ENCODE measurements at places on chromosomes 6 and 20.

DNA sequence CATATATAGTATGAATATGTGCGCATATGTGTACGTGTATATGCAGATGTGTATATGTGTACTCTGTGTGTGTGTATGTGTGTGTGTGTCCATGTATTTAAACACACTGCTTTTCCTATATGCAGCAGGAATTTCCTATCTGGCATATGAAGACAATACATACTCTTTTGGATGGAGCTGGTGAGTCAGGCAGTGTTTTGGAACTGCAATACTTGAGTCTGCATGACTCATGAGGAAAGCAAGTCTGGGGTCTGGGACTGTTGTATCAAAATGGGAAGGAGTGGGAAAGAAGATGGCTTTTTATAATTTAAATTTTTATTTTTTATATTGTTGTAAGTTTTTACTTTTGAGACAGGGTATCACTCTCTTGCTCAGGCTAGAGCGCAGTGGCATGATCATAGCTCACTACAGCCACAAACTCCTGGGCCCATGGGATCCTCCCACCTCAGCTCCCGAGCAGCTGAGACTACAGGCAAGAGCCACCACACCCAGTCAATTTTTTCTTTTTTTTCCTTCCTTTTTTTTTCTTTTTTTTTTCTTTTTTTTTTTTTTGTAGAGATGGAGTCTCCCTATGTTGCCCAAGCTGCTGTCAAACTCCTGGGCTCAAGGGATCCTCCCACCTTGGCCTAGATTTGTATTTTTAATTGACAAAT is 72.2 kb downstream of the ATXN1 start:
- no peak for DNase-seq

- no peak for DNase-seq
Measured at GRCh38 chr20:49636447-49636846, 68.5 kb upstream of the PTGIS start.

DNA sequence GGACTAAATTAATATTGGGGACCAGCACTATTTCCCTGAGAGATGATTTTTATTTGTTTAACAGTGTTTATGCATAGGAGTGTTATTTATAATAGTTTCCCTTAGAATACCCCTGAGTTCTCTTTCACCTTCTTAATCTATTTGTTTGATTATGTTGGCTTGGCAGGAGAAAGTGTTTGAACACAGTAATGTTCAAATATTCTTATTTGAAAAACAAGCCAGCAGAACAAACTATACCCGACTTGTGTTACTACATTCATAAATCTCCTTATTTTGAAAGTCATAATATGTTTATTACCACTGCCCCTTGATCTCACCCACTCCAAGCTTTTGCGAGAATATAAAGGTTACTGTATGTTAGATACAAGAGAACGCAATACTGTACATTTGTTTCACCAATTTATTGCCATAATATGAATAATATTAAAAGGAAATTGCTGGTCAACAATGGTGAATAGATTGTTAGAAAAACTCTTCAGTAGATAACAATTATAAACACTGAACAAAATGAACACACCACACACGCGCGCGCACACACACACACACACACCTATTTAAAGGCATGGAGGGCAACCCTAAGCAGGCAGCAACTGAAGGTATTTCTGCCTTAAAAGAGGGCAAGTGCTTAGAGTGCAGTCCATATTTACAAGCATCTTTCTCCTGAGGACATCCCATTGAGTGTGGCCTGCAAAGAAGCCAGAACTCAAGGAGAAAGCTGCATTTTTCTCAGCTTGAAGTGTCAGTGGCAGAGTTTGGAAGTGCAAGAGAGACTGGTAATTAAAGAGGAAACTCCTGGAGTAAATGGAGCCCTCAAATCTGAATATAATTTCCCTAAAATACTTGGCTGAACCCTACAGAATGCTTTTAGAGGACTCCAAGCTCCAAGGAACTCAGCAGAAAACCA is 279.4 kb upstream of the MAN1A1 start:
- no peak for DNase-seq

DNA sequence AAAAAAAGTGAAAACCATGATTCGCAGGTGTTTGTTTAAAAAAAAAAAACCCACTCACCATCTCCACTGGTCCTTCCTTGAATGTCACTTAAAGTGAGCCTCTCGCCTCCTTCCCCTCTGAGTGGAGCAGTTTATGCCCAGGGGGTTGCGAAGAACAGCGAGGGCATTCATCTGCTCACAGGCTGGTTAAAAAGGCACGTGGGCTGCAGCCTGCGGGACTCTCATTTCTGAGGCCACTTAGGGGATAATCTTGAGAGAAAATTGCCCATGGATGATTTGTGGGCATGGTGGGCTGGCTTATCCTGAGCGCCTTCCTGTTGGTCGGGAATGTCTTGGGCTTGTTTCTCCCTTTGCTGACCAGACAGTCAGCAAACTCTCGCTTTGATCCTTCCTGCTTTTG is 18.9 kb downstream of the BCAS4 start:
- no peak for DNase-seq

GRCh38 chr6:2862712-2863181 is 21.1 kb upstream of the SERPINB1 start:
- no peak for DNase-seq

GRCh38 chr20:51159303-51159702 is 136.4 kb upstream of the KCNG1 start:
- DNase-seq, result no peak

DNA sequence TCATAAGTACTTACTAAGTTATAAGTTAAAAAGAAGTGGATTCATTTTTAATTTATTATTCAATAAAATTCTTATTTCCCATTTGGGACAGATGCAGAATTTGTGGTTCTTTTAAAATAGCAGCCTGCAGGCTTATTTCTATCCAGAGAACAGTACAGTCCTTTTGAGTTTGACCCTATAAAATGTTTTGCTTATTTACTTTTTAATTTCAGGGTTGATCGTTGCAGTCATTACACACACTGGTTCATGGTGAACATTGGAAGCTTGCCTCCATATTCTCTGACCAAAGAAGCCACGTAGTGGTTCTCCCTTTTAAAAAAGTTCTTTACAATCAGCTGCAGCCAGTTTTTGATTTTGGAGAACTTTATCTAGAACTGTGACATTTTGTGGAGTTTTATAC is 122.9 kb upstream of the PDE7B start:
- DNase-seq, result no peak

DNA sequence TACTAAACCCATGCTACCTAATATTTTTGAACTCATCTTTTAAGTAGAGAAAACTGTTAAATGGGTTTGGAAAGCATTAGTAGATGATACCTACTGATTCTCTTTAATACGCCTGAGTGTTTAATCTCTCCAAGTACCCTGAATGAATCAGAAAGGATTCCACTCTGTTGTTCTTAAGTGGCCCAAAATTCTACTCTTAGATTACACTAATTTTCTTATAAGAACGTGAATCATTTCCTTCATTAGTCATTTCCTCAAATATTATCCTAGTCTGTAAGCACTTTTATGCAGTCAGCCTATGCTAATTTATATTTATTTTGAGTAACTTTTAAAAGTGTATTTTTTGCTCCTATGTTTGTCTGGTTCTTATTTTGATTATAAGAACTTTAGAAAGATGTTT is 380.0 kb downstream of the BTBD9 start:
- DNase-seq, result no peak

DNA sequence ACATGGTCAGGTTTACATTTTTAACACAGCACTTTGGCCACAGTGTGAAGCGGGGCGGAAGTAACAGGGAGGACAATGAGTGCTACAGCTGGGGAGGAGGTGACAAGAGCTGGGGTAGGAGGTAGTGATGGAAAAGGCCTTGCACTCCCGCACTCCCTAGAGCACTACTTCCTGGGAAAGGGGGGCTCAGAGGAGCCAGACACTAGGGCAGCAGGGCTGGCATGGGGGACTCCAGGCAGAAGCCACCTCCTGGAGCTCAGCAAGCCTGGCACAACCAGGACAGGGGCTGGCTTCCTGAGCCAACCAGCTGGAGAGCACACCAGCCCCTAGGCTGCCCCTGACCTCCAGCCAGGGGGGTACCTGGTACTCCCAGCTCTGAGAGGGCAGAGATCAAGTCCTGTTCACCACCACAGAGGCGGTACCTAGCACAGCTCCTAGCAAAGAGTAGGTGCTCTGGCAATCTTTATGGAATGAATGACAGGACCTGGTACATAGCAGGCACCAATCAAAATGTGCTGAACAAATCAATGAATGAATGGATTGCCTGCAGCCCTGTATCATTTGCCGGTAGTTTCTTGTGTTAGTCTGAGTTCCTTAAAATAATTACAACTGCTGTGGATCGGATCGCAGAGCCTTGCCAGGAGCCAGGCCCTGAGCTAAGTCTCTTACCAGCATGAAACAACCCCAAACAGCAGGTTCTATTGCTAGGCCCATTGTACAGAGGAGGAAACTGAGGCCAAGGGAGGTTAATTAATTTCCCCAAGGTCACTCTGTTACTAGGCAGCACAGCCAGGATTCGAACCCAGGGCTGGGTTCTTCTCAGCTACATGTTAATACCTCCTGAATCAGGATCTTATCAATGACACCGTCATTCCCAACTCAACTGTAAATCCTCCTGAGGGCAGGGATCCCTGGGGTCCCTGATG is 15.5 kb downstream of the NOL4L start:
- no peak for DNase-seq

DNA sequence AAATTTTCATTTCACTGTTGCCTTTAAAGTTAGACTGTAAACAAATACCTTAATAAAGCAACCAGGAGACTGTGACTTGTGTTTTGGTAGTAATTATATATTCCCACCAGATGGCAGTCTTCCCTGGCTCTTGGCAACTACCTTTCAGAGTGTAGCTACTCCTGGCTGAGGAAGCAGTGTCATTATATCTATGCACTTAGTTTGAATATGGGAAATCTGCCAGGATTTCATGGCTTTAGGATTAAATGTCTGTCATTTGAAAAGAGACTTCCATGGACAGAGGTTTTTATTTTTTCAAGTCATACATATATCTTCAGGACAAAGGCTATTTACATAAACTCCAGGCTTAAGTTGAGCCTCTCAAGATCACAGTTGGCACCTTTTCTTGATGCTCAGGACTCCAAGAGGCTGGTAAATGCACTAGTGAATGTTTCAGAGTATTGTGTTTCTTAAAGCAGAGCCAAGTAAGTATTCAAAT is 160.1 kb downstream of the C6orf58 start:
- peak; percentile 20 for DNase-seq

DNA sequence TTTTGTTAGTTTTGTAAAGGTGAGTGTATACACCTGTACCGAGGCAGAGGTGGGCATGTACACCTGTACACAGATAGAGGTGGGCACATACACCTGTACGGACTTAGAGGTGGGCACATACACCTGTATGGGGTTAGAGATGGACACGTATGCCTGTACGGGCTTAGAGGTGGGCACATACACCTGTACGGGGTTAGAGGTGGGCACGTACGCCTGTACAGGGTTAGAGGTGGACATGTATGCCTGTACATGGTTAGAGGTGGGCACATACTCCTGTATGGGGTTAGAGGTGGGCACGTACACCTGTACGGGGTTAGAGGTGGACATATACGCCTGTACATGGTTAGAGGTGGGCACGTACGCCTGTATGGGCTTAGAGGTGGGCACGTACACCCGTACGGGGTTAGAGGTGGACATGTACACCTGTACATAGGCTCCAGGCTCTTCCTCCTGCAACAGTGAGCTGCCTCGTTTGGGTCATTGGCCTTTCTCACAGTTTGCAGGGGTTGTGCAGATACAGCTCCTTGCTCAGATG is 63.7 kb downstream of the PHACTR3 start:
- DNase-seq, result no peak

DNA sequence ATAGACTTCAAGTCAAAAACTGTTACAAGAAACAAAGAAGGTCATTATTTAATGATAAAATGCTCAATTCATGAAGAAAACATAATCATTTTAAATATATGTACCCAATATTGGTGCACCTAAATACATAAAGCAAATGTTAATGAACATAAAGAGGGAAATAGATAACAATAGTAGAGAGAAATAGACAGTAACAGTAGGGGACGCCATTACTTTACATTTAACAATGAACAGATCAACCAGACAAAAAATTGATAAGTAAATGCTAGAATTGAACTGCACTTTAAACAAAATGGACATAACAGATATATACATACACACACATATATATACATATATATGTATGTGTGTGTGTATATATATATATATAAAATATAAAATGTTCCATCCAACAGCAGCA is 37.4 kb downstream of the IL22RA2 start:
- no peak for DNase-seq

- DNase-seq, result no peak
Measured at GRCh38 chr20:36277546-36277945, 28.6 kb upstream of the DLGAP4 start.

DNA sequence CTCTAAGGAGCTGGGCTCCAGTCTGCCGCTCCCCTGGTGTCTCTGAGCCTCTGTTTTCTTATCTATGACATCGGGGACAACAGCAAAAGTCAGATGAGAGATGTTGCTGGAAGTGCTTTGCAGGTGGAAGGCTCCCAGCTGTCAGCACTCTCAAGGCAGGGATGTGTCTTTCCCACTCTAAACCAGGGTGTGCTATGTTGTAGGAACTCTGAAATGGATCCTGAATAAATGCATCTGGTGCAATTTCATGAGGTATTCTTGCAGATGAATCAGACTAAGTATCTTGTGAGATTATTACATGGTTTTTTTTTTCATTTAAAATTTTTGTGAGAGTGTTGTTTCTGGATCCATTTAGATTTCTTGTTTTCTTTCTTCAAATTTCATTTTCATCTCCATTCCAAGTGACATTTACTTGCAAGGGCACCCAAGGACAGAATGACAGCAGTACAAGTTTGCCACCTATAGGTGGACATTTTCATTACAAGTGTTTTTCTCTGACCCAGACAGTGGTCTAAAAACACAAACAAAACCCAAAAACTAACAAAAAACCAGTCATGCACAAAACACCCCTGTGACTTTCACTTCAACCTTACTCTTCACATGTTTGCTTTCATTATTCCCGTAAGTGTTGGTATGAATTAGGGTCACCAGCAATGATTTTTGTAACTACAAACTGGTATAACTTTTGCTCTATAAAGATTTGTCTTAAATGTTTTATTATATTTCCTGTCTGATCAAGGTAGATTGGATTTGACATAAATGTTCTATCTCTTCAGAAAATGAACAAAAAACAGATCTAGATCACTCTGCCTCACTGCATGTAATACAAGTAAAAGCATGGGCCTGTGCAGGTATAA is 14.7 kb upstream of the SIM1 start:
- no peak for DNase-seq

- DNase-seq, result peak; percentile 32
Measured at GRCh38 chr6:32192608-32193039, at the start of gene GPSM3. TSS of gene GPSM3 (minus strand) at chr6:32192643. CDS start at chr6:32192513, 130 bp downstream.

DNA sequence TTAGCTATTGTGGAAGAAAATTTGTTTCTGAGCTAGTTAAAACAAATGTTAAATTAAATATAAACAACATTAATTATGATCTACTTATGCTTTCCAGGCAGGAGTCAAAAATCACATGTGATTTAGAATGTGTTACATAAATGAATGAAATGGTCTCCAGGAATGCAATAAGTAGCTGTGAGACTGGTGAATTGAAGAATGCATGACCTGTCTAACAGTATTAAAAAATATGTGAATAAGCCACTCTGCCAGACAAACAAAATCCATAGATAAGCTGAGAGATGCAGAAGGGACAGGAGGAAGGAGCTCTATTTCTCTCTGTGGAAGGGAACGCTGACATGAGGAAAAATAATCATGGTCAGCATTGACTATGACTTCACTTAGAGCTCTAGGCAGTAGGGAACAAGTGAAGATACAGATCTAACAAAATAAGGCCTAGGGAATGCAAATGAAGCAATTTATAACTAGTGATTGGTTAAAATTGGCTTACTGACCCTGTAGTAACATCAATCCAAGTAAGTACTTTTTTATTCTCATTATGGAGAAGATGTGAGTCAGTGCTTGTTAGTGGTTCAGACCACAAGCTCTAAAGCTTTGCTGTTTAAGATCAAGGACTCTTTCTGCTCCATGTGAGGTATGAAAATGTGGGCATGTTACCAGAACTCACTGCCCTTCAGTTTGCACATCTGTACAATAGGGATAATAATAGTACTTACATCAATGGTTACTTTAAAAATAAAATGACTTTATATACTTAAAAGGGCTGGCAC is 432.6 kb downstream of the MMUT start:
- no peak for DNase-seq

Data from activated naive CD4-positive, alpha-beta T cell treated with anti-CD3 and anti-CD28 coated beads, Interleukin-2, amount 50 U/mL, for 16 hours (primary cell).